Left renal cortex interstitium (tissue), 4 donors: ENCODE measurements at places on chromosomes 7 and 10. TPM values are rescaled to one million over a fixed set of nuclear protein-coding genes. Genes with fewer than 3 reads are reported as not detected.

The PRKAR2B gene
- polyA plus RNA-seq: 37.7 TPM

The OR2F1 gene
- 0.04 TPM for polyA plus RNA-seq

The CRYGN gene
- 1.9 TPM for polyA plus RNA-seq

DNA sequence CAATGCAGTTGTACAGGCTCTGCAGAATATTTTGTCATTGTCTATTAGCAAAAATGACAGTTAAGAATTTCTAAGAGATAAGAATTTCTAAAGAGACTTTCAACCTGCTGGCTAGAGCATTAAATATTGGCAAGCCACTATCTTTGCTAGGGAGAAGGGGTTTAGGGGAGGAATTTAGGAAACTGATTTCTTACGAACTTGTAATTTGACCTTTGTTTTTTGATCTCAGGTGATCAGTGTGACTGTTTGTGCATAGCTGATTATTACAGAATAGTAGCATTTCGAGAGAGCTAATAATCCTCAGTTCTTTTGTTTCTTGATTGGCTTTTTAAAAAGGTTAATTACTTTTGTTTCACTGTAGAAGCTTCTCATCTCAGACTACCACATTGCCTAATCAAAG, 68.1 kb downstream of the ST7 start:
- no peak for DNase-seq

- no peak for DNase-seq
Observed at GRCh38 chr10:24080207-24080606, 128.7 kb upstream of the KIAA1217 start.

DNA sequence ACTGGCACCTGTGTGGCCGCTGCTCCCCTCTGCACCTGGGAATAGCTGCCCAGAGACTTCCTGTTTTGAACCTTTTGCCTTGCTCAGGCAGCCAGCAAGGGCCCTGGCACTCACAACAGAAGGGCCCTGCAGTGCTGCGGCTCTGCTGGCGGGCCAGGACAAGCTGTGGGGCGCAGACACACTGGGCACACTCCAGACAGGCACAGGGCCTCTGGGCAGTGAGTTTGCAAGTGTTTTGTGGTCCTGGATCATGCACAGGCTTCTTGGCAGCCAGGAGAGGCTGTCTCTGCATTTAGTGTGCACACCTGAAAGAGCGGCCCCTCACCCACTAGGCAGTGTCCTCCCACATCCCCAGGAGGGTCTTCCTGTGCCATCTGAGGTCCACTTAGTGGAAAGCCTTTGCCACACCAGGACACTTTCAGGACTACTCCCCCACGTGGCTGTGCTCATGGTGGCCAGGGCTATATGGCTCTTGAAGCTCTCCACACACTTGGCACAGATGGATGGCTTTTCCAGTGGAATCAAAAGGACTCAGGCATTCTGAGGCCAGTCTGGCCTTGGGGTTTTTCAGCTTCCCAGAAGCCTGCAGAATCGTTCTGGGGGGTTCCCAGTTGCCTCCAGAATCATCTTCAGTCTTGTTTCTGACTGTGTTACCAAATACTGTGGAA, 5.0 kb upstream of the ATP6V0E2 start:
- DNase-seq: no peak
